Activated CD4-positive, CD25-positive, alpha-beta regulatory T cell (primary cell): ENCODE measurements at places on chromosomes 5 and 9.

DNA sequence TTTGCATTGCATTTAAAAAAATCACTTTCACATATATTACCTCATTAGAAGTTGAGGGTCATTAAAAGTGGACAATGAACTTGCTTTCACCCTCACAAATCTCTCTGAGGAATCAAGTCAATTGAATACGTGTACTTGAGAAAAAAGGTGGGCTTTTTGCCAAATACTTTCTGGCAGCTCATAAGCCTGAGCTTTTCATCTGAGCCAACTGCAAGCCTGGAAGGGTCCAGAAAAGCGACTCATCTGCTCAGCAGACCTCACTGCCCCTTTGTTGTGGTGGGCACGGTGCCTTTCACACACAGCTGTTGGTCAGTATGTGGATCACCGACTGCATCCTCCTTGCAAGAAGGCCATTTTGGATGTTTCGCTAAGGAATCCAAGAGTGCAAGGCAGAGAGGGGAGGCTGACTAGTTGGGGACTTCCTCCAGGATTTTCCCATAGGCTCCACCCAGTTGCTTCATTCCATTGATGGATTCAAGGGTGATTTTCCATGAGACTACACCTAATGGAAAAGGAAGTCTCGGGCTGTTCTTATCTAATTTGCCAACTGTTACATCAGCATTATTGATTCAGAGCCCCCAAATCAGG, 564.7 kb downstream of the PDE4D start:
- no peak for DNase-seq

DNA sequence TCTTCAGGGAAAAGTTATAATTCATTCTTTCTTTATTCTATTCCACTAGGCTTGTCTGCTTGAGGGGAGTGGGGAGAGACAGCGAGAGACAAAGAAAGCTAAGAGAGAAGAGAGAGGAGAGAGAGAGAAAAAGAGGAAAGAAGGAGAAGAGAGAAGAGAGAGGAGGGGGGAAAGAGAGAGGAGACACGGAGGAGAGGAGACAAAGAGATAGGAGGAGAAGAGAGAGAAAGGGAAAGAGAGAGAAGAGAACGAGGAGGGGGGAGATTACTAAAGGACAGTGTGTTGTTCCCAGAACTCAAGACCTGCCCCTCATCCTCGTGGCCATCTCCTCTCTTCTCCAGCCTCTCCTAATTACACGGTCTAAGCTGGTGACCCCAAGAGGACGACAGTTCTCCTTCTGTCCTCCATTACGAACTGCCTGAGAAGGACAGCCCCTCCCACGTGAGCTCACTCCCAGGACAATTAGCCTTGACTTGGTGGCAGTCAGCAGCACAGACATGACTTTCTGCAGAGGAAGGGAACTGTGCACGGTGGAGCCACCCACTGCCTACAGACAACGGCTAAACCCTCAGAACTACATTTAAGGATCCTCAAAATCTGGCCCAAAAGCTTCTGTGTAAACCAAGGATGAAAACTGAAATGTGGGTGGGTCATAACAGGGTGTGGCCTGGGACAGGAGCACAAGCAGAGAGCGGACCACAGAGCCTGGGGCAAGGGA, 99.1 kb downstream of the COL23A1 start:
- DNase-seq: no peak

DNA sequence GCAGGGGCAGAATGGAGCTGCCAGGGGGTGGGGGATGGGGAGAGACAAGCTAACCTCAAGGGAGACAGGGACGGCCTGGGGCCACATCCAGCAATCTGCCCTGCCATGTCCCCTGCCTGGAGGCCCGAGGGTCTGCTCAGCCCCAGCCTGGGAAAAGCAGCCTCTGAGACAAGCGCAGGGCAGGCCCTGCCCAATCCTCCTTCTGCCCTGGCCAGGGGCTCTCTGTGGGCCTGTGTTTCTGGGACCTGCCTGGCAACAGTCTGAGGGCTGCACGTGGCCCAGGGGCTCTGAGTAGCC, 13.9 kb upstream of the QSOX2 start:
- no peak for DNase-seq

- no peak for DNase-seq
These were observed 136.4 kb downstream of the OLFM1 start for GRCh38 chr9:135223831-135224230.

DNA sequence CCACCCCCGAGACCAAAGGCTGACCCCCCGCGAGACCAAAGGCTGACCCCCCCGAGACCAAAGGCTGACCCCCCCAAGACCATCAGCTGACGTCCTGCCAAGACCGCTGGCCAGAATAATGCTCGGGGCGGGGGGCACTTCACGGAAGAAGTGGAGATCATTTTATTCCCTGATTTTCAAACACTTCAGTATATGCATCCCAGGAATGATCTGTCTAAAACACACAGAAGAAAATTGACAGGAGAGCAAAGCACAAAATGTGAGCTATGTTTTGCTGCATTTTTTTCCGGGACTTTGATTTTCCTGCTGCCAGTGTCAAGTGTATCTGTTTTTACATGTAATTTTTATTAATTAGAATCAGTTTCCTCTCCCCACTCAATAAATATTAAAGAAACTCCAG, 67.1 kb downstream of the ADAMTS2 start:
- DNase-seq: no peak

DNA sequence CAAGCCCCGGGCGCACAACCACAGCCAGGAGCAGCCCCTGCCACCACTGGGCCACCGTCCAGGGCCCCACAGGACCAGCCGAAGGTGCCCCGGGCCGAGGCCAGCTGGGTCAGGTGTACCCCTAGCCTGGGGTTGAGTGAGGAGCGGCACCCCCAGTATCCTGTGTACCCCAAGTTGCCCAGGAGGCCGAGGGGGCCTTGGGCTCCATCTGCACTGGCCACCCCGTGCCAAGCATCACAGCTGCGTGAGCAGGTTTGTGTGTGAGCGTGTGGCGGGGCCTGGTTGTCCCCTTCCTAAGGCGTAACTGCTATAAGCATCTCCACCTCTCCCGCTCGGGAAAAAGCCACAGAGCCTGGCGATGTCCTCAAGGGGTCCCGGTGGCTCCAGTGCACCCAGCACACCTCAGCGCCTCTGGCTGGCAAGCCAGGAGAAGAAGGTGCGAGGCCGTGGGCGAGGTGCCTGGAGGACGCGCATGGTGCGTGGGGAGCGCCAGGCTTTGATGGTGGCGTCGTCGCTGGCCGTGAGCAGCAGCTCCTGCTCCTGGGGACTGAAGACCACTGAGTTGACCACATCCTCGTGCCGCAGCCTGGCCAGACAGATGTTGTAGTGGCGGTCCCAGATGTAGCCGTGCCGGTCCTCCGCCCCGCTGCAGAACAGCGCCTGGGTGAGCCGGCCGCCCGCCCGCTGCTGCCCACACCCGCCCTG, 3.9 kb downstream of the FBXW5 start:
- no peak for DNase-seq

DNA sequence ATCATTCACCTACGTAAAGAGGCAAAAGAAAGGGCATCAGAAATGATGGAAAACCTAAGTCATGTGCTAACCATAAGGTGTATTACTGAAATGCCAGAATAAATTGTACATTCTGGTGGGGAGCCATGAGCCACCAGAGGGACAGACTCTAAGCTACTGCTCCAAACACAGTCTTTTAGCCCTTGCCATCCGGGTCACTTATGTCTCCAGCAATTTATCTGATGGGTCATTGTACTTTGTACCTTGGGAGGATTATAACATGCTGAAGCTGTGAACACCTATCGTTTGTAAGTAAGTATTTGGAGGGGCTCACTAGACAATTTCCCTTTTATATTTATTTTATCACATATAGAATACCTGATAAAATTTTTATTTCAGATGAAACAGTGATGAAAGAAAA, 495.1 kb downstream of the KIF4B start:
- DNase-seq: no peak

- DNase-seq: no peak
These were observed 95.0 kb upstream of the PRR16 start for GRCh38 chr5:120368923-120369715.

- no peak for DNase-seq
These were observed 49.7 kb downstream of the ACTBL2 start for GRCh38 chr5:57432876-57433275.

GRCh38 chr9:96453625-96454024, 3.7 kb downstream of the HABP4 start:
- DNase-seq: no peak

GRCh38 chr5:10735569-10736276, 25.3 kb downstream of the DAP start:
- no peak for DNase-seq
